ENCODE measurements at places on chromosomes 11 and 22. TPM values are rescaled to one million over a fixed set of nuclear protein-coding genes. Genes with fewer than 3 reads are reported as not detected.
A peak's percentile ranks its signal among the peaks of the same experiment; 100 is the strongest.

- H3K36me3 ChIP-seq, result no peaks in the 10 kb centered on the region
- no peak overlapping the region for H3K27ac ChIP-seq
- no peak overlapping the region for H3K4me3 ChIP-seq
- no peaks in the 10 kb centered on the region for H3K4me1 ChIP-seq
- no peak for DNase-seq
- no peaks in the 10 kb centered on the region for H3K27me3 ChIP-seq
Observed at GRCh38 chr22:35641494-35642120, 6.6 kb upstream of the APOL6 start.

- H3K4me3 ChIP-seq, result no peak overlapping the region
- DNase-seq, result no peak
- no peaks in the 10 kb centered on the region for H3K27me3 ChIP-seq
- H3K4me1 ChIP-seq, result peaks cover 4% of the 10 kb centered on the region
- H3K36me3 ChIP-seq, result no peaks in the 10 kb centered on the region
Observed at GRCh38 chr11:115990004-115990447, 485.8 kb upstream of the CADM1 start.

DNA sequence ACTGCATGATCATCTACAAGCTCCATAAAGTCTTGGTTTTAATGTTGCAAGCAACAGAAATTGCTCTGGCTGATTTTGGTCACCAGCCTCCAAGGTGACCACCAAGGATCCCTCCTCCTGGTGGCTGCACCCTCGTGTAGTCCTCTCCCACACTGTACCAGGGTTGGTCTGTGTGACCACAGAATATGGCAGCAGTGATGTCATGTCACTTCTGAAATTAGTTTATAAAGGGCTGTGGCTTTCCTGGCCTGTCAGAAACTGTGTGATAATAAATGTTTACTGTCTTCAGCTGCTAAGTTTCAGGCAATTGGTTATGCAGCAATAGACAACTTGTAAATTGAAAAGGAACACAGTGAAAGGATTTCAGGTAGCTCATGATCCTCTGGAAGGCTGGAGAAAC lies 5.3 kb upstream of the PRDM11 start:
- H3K36me3 ChIP-seq, result no peaks in the 10 kb centered on the region
- peaks cover 6% of the 10 kb centered on the region for H3K4me1 ChIP-seq
- no peak overlapping the region for H3K27ac ChIP-seq

GRCh38 chr11:114077482-114078305 lies 18.2 kb downstream of the ZBTB16 start:
- peaks cover 26% of the 10 kb centered on the region for H3K36me3 ChIP-seq
- no peaks in the 10 kb centered on the region for H3K4me1 ChIP-seq
- H3K27me3 ChIP-seq, result no peaks in the 10 kb centered on the region
- no peak overlapping the region for H3K4me3 ChIP-seq
- DNase-seq, result no peak

DNA sequence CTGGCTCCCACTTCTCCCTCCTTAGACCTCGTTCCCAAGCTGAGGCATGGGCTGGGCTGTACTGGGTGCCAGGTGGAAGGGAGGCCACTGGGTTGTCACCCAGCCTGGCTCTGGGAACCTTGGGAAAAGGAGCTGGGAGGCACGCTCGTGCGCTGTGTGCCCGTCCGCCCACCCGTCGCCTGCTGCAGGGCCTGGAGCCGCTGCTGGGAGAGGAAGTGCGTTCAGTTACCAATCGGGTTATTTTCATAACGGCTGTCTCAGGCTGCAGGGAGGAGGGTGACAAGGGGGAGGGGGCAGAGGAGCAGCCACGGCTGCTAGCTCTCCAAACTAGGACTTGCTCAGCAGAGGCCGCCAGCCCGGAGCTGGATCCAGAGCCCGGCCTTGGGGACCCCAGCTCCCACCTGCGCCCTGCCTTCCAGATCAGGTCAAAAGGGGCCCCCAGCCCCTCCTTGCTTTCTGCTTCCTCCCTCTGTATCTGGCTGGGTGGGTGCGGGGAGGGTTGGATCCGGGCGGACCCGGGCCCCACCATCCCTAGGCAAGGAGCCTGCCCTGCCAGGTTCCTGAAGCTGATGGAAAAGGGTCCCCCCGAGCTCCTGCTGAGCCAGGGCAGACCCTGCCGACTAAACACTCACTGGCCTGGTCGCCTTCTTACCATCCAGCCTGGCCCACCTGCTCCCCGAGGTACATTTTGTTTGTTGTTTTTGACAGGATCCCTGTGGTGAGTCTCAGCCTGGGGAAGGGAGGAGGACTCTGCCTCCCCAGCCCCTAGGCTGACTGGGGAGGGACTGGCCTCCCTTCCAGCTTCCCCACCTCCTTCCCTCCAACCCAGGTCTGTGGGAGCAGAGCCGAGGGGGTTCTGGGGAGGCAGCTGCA lies 14.3 kb downstream of the DGKZ start:
- peaks cover 21% of the 10 kb centered on the region for H3K4me1 ChIP-seq
- H3K36me3 ChIP-seq, result no peaks in the 10 kb centered on the region
- peak; percentile 76 for DNase-seq
- peak overlapping the region; percentile 26 for H3K27ac ChIP-seq

DNA sequence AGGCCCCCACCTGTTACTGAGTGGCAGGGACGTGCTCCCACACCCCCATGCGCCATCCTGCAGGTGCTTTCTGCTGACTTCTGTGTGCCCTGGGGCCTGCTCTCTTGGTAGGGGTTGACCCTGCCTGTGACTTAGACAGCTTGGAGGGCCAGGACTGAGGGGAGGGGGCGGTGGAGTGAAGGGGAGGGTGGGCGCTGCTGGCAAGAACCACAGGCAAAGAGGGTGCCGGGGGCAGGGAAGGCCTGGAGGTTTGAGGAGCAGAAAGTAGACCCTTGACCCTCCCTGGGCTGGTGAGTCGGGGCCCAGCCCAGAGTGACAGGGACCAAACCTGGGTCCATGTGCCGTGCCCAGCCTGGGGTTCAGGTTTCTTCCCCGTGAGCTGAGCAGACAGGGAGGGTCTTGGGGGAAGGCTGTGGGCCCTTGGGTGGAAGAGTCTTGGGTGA lies 17.8 kb downstream of the KCNQ1 start:
- H3K4me1 ChIP-seq, result peaks cover 35% of the 10 kb centered on the region
- DNase-seq, result no peak
- no peaks in the 10 kb centered on the region for H3K36me3 ChIP-seq
- H3K27me3 ChIP-seq, result no peaks in the 10 kb centered on the region
- H3K4me3 ChIP-seq, result no peak overlapping the region

The MS4A4A gene
- 49.7 TPM for total RNA-seq
